Osteoblast (primary cell): ENCODE measurements at places on chromosomes 6 and 20. TPM values are rescaled to one million over a fixed set of nuclear protein-coding genes. Genes with fewer than 3 reads are reported as not detected.

The SLC22A3 gene
- 18.9 and 22.1 TPM in 2 replicates for total RNA-seq

GRCh38 chr20:9137001-9137400 lies 68.1 kb downstream of the PLCB4 start:
- no peak overlapping the region for H3K4me3 ChIP-seq
- no peak for DNase-seq
- H3K27ac ChIP-seq, result no peak overlapping the region
- H3K36me3 ChIP-seq, result peaks cover under 1% of the 10 kb centered on the region

DNA sequence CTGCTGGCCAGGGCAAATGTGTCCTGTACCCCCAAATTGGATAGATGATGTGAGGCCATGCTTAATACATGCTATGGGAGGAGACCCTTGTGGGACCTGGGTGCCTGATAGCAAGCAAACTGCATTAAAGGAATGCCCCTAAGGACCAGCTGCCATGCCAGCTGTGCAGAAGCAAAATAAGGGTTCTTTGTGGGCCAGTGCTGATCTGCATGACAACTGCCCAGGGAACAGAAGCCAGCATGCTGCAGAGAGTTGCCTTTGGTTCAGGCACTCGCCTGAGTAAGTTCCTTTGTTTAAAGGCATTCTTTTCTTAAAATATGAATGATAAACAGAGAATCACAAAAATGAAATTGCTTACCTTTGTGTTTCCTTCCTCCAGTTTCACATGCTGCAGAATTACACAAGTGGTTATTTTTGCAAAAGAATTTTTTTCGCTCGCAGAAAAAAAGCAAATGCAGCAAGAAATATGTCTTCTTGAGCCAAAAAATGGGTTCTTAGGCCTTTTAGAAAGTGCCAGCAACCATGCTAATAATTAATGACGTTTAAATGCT lies 6.9 kb upstream of the SYNDIG1 start:
- H3K4me1 ChIP-seq, result no peaks in the 10 kb centered on the region
- no peak for DNase-seq
- no peak overlapping the region for H3K27ac ChIP-seq
- no peaks in the 10 kb centered on the region for H3K36me3 ChIP-seq

- H3K27ac ChIP-seq, result peak overlapping the region; percentile 77
- H3K4me3 ChIP-seq, result no peak overlapping the region
- H3K36me3 ChIP-seq, result peaks cover 42% of the 10 kb centered on the region
- H3K4me1 ChIP-seq, result peaks cover 28% of the 10 kb centered on the region
- DNase-seq, result peak; percentile 76
Observed at GRCh38 chr20:32829311-32830005, 9.7 kb downstream of the MAPRE1 start.

The SLC26A8 gene
- under 0.01 TPM in 1 of 2 replicates, not detected in the other for total RNA-seq

The GJA10 gene
- total RNA-seq, result not detected in 2 replicates

The ADTRP gene
- 0.72 and 1.2 TPM in 2 replicates for total RNA-seq

- no peak overlapping the region for H3K4me3 ChIP-seq
- H3K4me1 ChIP-seq, result no peaks in the 10 kb centered on the region
- peaks cover 6% of the 10 kb centered on the region for H3K27me3 ChIP-seq
- H3K27ac ChIP-seq, result no peak overlapping the region
Observed at GRCh38 chr6:24566020-24566767, 71.4 kb downstream of the ALDH5A1 start.

DNA sequence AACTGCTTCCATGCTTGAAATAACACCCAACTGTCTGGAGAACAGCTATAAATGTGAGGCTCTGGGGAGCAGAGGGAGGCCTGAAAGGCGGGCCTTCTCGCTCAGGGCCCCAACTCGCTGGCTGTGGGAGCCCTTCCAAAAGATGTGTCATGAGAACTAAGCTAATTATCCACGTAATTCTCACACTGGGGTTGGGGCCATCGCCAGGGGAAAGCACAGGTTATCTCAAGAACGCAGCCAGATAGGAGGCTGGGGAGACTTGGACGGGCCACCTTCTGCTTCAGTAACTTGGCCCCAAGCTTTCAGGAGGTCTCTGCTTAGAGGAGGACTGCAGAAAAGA lies 1.6 kb downstream of the PXDC1 start:
- H3K4me1 ChIP-seq, result peaks cover 48% of the 10 kb centered on the region
- H3K27ac ChIP-seq, result peak overlapping the region; percentile 90
- H3K36me3 ChIP-seq, result peaks cover 44% of the 10 kb centered on the region
- peak overlapping the region; percentile 85 for H3K4me3 ChIP-seq

DNA sequence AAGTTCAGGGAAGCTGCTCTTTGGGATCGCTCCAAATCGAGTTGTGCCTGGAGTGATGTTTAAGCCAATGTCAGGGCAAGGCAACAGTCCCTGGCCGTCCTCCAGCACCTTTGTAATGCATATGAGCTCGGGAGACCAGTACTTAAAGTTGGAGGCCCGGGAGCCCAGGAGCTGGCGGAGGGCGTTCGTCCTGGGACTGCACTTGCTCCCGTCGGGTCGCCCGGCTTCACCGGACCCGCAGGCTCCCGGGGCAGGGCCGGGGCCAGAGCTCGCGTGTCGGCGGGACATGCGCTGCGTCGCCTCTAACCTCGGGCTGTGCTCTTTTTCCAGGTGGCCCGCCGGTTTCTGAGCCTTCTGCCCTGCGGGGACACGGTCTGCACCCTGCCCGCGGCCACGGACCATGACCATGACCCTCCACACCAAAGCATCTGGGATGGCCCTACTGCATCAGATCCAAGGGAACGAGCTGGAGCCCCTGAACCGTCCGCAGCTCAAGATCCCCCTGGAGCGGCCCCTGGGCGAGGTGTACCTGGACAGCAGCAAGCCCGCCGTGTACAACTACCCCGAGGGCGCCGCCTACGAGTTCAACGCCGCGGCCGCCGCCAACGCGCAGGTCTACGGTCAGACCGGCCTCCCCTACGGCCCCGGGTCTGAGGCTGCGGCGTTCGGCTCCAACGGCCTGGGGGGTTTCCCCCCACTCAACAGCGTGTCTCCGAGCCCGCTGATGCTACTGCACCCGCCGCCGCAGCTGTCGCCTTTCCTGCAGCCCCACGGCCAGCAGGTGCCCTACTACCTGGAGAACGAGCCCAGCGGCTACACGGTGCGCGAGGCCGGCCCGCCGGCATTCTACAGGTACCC lies at the start of gene ESR1:
ESR1 (plus strand) TSS at position 170 of the 858 bp plus-strand sequence; CDS start at position 401, 231 bp downstream.
- H3K27me3 ChIP-seq, result no peaks in the 10 kb centered on the region
- peak; percentile 84 for DNase-seq
- peak within 1 kb of the TSS; percentile 60 for H3K27ac ChIP-seq
- H3K36me3 ChIP-seq, result no peaks in the 10 kb centered on the region
- peak within 1 kb of the TSS; percentile 69 for H3K4me3 ChIP-seq
- H3K4me1 ChIP-seq, result peaks cover 31% of the 10 kb centered on the region

GRCh38 chr20:41668057-41668749 lies 50.0 kb upstream of the CHD6 start:
- H3K27ac ChIP-seq, result no peak overlapping the region
- H3K36me3 ChIP-seq, result no peaks in the 10 kb centered on the region
- H3K4me3 ChIP-seq, result no peak overlapping the region
- H3K27me3 ChIP-seq, result peaks cover 3% of the 10 kb centered on the region
- DNase-seq, result no peak

The CST7 gene
- not detected in 2 replicates for total RNA-seq

DNA sequence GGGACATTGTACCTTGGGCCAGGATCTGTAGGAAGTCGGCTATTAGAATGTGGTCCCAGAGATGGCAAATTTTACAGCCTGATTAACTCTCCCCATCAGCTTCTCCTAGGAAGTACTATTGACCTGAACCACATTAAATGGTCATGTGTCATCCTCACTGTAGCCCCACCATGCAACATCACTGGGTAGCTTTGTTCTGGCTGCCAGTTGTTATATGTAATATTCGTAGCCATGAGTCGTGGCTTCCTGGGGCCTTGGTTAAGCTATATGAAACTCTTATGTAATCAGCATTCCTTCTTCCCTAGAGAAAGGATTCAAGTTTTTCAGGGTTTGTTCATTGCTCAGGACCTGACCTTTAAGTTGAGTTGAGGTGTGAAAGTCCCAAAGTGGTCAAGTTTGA lies 125.7 kb downstream of the ANKS1A start:
- H3K4me3 ChIP-seq, result no peak overlapping the region
- peaks cover 18% of the 10 kb centered on the region for H3K4me1 ChIP-seq
- H3K27me3 ChIP-seq, result no peaks in the 10 kb centered on the region
- H3K27ac ChIP-seq, result no peak overlapping the region
- no peaks in the 10 kb centered on the region for H3K36me3 ChIP-seq

The TMEM244 gene
- not detected in 2 replicates for total RNA-seq

DNA sequence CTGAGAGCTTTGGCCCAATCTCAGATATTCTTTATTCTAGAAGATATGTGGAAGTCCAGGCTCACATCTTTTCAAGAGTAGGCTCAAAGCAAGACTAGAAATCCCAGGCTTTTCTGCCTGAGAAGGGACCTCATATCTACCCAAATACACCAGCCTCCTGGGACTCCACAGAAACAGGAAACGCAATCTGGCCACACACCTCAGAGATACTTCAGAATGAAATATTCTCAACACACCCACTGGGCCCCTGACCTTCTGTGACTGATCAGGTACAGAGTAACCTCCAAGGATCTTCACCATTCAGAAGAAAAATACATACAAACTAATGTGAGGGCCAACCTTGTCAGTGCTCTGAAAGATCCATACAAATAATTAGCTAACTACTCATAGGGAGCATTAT lies 183.2 kb downstream of the HIVEP2 start:
- no peak overlapping the region for H3K4me3 ChIP-seq
- H3K4me1 ChIP-seq, result peaks cover 21% of the 10 kb centered on the region
- H3K27me3 ChIP-seq, result no peaks in the 10 kb centered on the region
- no peak for DNase-seq
- H3K27ac ChIP-seq, result no peak overlapping the region

- no peak for DNase-seq
- no peaks in the 10 kb centered on the region for H3K27me3 ChIP-seq
- no peak overlapping the region for H3K4me3 ChIP-seq
- H3K4me1 ChIP-seq, result peaks cover 7% of the 10 kb centered on the region
Observed at GRCh38 chr6:129846761-129847160, 14.4 kb downstream of the TMEM244 start.

The AFDN gene
- 31.2 and 52.5 TPM in 2 replicates for total RNA-seq
